HT-29 (cell line): ENCODE measurements at places on chromosomes 7 and 10. TPM values are rescaled to one million over a fixed set of nuclear protein-coding genes. Genes with fewer than 3 reads are reported as not detected.

PDE1C gene
- total RNA-seq: not detected in 2 replicates

CRPPA gene
- 1.4 and 2.5 TPM in 2 replicates for total RNA-seq

CLCN1 gene
- 2.8 and 3.0 TPM in 2 replicates for total RNA-seq

NME8 gene
- not detected in 2 replicates for total RNA-seq

ENTPD1 gene
- not detected in 2 replicates for total RNA-seq

TYSND1 gene
- total RNA-seq: 28.2 and 32.2 TPM in 2 replicates

SMKR1 gene
- 2.9 and 3.5 TPM in 2 replicates for total RNA-seq

RBP4 gene
- total RNA-seq: 2.7 and 4.5 TPM in 2 replicates

NEUROD6 gene
- not detected in 2 replicates for total RNA-seq

CYP2C19 gene
- 0.44 TPM in 1 of 2 replicates, not detected in the other for total RNA-seq

AEBP1 gene
- total RNA-seq: not detected in 2 replicates

IRF5 gene
- total RNA-seq: 17.9 and 19.1 TPM in 2 replicates

LRIT1 gene
- not detected in 2 replicates for total RNA-seq

BTBD16 gene
- 4.0 and 4.7 TPM in 2 replicates for total RNA-seq

KLLN gene
- 0.28 and 0.42 TPM in 2 replicates for total RNA-seq

SPDYE11 gene
- total RNA-seq: not detected in 2 replicates

PODXL gene
- total RNA-seq: 55.9 and 67.9 TPM in 2 replicates

WNT2 gene
- total RNA-seq: not detected in 2 replicates

COL28A1 gene
- 0.08 and 0.44 TPM in 2 replicates for total RNA-seq

TMEM213 gene
- not detected in 2 replicates for total RNA-seq

NKX6-2 gene
- not detected in 2 replicates for total RNA-seq

FAM25G gene
- total RNA-seq: not detected in 2 replicates

HGF gene
- total RNA-seq: not detected in 2 replicates

TLL2 gene
- not detected in 2 replicates for total RNA-seq

RASA4 gene
- 26.0 and 43.0 TPM in 2 replicates for total RNA-seq

FAM131B gene
- total RNA-seq: 13.2 and 17.6 TPM in 2 replicates

AQP1 gene
- 8.2 and 9.8 TPM in 2 replicates for total RNA-seq
